Esophagus squamous epithelium (tissue), 5 donors: ENCODE measurements at places on chromosomes 2 and 18.

GRCh38 chr18:13320891-13321425 is 102.4 kb downstream of the LDLRAD4 start:
- no peak for DNase-seq

- no peak for DNase-seq
Observed at GRCh38 chr2:145807968-145808367, 1288.0 kb upstream of the ZEB2 start.

GRCh38 chr2:6946722-6947121 is 29.5 kb downstream of the RNF144A start:
- DNase-seq, result no peak

DNA sequence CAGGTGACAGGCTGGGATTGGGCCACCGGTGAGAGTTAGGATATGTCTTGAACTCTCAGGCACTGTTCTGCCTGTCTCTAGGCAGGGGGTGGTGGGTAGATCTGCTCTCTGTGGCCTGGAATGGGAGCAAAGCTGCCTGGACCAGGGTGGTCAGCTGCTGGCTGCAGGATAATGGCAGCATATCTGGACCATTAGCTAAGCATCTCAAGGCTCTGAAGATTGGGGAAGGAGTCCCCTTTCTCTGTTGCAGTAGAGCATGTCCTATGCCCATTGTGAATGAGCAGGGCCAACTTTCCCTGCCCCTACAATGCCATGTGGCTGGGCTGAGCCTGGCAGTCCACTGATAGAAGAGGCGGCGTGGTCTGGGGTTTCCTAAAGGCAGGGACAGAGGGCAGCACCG is 34.6 kb downstream of the LOXHD1 start:
- no peak for DNase-seq

DNA sequence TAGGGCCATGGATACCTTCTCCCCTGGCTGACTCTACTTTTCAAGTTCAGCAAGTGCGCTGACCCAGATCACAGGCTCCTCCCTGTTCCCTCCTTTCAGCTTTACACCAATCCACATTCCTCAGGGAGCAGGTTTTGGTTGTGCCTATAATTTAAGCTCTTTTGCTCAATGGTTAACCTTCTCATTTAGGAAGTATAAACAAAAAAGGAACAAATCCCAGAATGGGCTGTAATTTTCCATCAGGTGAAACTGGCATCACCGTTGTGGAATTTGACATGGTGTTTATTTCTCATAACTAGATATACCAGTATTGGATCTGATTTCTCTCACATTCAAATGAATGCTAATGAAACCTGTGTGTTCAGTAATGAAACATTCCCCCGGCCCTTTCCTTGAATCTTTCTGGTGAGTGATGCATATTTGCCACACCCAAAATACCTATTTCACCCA is 13.6 kb downstream of the STRN start:
- DNase-seq, result no peak
